Stimulated activated CD8-positive, alpha-beta memory T cell treated with anti-CD3 and anti-CD28 coated beads, Interleukin-2, amount 100 ng/mL, for 1 hour (primary cell): ENCODE measurements at places on chromosomes 1 and 21.

DNA sequence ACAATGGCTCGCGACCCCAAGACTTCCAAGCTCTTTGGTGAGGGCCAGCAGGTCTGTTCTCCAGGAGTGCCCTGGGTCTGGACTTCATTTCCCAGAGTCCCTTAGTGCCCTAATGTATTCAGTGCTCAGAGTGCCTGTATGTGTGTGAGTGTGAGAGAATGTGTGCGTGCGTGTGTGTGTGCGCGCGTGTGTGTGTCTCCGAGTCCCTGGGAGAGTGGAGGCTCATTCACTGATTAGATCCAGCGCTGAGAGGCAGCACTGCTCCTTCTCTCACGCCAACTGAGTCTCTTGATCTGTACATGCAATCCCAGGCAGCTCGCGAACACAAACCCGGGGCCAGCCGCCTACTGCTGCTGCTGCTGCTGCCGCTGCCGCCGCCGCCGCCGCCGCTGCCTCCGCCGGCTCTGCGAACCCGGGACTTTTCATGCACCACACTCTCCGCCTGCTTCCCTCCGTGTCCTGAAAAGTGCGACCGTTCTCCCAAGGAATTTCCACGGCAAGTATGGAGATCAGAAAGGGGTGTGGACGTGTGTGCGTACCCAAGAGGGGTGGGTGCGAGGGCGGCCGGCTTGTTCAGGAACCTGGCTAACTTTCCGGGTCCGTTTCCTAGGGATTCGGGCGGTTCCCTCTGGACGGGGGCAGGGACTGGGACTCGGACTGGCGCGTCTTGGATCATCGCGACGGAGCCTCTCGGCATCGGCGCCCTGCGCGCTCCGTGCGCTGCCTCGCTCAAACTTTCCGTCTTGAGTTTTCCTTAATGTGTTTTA is at the start of gene RNF220:
Gene RNF220, plus strand, starts transcription at position 225 of the 767 bp plus-strand sequence.
- no peak for DNase-seq

- DNase-seq: no peak
Measured at GRCh38 chr1:84705513-84705912, 15.3 kb upstream of the SSX2IP start.

DNA sequence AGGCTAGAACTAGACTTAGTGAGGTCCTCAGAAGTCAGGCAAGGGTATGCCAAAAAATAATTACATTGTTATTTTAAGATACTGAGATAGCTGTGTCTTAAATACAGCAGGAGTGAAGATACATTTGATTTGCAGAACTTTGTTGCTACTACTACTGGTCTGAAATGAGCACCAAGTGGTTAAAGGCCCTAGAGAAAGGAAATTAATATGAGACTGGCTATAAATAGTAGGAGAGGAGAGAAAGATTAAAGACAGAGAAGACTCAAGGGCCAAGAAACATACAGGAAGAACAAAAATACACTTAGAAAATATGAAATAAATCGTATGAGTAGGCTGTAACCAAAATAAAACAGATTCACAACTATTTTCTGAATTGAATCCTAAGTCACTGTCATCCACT is 21.3 kb downstream of the HNRNPR start:
- no peak for DNase-seq

- no peak for DNase-seq
Measured at GRCh38 chr21:29371464-29371863, 72.7 kb downstream of the BACH1 start.

DNA sequence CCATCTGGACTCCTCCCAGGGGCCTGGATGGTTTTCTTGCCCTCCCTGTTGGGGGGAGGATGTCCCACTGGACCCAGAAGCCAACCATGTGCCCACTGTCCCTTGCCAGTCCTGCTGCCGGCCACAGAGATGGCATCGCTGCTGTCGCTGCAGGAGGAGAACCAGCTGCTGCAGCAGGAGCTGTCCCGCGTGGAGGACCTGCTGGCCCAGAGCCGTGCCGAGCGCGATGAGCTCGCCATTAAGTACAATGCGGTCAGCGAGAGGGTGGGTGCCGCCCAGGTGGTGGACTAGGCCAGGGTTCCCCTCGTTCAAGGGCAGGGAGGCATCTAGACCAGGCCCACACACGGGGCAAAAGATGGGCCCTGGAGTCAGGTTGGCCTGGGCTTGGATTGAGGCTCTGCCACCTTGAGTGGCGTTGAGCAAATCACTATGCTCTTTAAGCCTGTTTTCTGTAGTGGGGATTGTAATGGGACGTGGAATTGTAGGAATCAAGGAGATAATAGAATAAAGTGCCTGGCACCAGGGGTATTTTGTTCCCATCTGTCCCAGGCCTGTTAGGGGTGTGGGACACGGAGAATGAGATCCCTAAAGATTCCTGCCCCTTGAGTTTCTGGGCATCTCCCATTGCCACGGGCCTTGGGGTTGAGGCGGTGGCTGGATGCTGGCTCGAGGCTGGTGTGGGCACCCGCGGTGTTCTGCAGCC is 2.6 kb downstream of the CROCC start:
- DNase-seq: no peak

DNA sequence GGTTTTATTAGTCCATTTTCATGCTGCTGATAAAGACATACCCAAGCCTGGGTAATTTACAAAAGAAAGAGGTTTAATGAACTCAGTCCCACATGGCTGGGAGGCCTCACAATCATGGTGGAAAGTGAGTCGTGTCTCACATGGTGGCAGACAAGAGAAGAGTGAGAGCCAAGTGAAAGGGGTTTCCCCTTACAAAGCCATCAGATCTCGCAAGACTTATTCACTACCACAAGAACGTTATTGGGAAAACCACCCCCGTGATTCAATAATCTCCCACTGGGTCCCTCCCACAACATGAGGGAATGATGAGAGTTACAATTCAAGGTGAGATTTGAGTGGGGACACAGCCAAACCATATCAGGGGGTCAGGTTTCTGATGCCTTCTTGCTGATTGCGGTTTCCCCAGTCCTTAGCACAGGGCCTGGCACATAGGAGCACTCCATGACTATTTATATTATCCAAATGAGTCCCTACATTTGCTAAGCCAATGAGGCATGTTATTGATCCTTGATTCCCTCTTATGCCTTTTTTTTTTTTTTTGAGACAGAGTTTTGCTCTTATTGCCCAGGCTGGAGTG is 35.3 kb upstream of the PAXBP1 start:
- DNase-seq: no peak

GRCh38 chr1:25711555-25712298 is 88.3 kb upstream of the SELENON start:
- DNase-seq: no peak

DNA sequence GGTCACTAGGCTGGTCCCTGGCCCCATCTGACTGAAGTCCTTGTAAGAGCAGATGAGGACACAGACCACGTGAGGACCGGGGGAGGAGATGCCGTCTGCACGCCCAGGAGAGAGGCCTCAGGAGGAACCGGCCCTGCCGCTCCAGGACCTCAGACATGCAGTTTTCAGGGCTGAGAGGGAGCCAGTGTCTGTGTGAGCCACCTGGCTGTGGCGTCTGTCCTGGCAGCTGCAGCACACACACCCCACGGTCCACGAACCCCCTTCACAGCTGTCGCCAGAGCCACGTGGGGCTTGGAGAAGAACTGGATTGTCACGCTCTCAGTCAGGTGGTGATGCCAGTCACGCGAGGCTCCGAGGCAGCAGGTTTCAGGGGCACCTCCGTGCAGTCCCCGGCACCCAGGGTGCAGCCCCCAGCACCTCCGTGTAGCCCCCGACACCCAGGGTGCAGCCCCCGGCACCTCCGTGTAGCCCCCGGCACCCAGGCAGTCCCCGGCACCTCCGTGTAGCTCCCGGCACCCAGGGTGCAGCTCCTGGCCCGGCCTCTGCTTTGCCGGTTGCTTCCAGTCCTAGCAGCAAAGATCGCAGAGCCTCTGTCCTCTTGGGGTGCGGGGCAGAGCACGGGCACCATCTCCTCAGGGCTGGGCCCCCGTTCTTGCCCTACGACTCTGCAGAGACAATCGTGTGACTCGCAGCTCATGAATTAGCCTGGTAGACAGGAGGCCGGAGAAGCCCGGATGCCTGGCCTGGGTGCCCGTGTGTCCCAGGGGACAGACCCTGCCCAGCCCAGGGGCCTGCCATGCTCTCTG is 19.0 kb upstream of the SUMO3 start:
- DNase-seq: no peak

DNA sequence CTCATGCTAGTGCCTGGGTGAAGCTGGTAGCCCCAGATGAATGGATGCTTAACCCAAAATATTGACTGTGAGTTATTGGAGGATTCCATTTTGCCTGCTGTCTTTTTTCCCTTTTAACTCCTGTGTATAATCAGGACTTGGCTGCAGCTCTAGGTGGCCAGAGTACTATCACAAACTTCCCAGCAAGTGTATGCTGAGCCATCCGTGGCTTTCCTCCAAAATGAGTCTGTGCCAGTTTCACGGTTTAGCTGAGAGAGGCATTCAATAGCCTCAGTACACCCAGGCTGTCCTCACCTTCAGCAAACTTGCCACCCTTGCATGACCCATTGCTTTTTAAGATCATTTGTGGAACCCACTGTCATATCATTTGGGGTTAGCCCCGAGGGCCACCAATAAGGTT is 5.3 kb upstream of the DPT start:
- no peak for DNase-seq

DNA sequence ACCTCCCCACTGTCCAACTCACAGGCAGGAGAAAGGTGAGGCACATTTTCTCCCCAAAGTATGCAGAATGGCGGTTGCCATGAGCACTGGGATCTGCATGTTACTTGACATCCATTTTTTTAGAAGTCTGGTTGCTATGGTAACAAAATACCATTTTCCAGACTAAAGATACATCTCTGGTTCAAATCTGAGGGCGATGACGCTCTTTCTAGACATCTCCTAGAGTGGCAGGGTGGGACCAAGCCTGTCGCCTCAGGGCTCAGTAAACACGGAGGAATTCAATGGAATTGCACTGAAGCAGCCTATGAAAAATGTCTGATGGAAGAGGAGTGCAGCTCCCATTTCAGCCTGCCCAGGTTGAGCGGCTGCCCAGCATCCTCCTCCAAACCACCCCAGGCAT is 21.5 kb upstream of the FAM43B start:
- no peak for DNase-seq

- no peak for DNase-seq
Measured at GRCh38 chr1:1678581-1679380, 13.8 kb downstream of the SLC35E2B start.

GRCh38 chr1:201069636-201070035 is 42.6 kb downstream of the CACNA1S start:
- no peak for DNase-seq

DNA sequence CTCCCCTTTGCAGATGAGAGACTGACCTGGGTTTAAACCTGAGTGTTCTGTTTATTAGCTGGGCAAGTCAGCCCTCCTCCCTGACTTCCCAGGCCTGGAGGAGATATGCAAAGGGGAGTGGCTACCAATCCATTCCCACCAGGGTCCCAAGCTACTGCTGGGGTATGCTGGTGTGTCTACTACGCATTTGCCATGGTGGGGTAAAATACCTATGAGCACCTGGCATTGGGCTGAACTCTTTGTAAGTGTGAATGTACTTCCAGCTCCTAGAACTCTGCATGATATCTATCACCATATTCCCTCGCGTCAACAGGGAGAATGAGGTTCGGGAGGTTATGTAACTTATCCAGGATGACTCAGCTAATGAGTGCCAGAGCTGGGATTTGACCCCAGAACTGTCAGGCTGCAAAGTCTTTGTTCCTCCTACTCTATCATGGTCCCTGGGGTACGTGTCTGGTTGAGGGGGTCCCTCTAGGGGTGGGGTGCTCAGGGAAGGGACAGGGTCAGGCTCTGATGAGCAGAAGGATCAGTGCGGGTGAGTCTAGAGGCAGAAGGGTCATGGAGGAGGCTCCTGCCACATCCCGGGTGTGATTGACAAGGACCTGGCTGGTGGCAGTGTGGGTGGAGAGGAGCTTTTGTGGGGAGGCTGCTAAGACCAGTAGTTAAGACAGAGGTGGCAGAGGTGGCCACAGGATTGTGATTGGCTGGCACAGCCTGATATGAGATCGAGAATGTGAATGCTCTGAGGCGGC is 16.7 kb downstream of the AMPD2 start:
- DNase-seq: no peak

DNA sequence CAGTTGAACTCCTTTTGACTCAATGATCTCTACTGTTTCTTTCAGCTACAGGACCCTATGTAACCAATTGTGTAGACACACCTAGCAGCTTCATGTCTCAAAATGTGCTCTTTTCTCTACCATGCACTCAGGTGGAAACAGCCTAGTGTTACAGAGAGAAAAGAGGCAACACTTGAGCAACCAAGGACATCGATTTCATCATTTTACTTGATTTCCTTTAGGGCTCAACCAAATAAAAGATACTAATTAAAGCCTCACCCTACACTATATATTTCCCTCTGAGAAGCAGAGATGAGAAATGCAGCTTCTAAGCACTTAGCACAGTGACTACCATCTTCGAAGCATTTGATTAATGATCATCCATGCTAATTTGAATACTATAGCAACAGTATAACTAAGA is 55.1 kb downstream of the PTGER3 start:
- no peak for DNase-seq

DNA sequence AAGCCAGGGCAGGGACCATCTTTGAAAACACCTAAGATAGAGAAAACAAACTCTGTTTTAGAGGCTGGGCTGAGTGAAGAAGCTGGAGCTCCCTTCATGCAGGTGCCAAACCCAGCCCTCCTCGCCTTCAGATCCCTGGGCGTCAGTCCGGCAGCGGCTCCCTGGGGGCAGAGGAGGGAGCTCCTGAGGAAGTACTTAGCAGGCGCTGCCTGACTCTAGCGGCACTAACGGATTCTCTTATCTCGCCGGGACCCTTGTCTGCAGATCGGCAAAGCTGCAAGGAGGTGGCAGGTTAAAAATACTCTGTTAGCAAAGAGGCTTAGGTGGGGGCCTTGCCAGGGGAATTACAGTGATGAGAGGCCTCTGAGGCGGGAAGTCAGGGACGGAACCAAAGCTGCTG is 79.6 kb downstream of the PLXNA2 start:
- DNase-seq: no peak
